Activated CD4-positive, alpha-beta T cell treated with anti-CD3 and anti-CD28 coated beads, Interleukin-2, amount 50 U/mL, for 24 hours (primary cell): ENCODE measurements at places on chromosomes 2 and 18.
A peak's percentile ranks its signal among the peaks of the same experiment; 100 is the strongest.

DNA sequence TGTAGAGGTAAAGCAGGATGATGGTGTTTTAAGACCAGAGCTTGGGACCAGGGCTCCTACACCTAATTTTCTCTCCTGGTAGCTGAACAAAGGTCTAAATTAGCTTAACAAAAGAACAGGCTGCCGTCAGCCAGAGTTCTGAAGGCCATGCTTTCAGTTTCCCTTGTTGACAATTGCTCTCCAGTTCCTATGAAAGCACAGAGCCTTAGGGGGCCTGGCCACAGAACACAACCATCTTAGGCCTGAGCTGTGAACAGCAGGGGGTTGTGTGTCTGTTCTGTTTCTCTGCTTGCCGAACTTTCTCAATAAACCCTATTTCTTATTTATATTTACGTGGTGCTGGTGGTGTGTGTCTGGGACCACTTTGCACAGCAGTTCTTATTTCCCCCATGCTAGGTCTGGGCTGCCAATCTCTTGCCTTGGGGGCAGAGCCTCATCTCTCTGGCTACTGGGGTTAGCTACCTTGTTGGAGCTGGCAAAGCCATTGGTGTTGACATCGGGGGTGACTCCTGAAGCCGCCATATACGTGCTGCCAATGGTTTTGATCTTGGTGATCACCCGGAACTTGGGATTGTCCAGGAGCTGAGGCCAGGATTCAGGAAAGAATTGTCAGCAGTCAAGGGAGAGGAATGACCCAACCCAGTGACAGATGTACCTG, 29.0 kb downstream of the CENPO start:
- no peak for DNase-seq

- DNase-seq, result no peak
These were observed 699.8 kb downstream of the GALR1 start for GRCh38 chr18:77949355-77949973.

DNA sequence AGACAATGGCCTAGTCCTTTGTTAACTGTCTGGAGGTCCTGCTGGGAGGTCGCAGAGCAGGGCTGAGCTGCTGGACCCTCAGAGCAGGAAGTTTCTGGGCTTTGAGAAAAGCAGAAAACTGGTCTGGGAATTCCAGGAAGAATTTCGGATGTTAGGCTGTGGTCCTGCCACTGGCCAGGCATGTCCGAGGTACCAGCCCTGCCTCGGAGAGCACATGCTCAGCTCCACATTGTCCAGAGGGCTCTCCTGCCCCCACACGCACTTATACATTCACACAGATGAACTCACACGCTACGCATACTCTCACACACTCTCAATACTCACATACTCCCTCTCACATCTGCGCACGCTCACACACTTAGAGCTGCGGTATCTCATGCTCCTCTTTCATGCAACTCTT, 146.1 kb downstream of the NCK2 start:
- DNase-seq, result no peak

DNA sequence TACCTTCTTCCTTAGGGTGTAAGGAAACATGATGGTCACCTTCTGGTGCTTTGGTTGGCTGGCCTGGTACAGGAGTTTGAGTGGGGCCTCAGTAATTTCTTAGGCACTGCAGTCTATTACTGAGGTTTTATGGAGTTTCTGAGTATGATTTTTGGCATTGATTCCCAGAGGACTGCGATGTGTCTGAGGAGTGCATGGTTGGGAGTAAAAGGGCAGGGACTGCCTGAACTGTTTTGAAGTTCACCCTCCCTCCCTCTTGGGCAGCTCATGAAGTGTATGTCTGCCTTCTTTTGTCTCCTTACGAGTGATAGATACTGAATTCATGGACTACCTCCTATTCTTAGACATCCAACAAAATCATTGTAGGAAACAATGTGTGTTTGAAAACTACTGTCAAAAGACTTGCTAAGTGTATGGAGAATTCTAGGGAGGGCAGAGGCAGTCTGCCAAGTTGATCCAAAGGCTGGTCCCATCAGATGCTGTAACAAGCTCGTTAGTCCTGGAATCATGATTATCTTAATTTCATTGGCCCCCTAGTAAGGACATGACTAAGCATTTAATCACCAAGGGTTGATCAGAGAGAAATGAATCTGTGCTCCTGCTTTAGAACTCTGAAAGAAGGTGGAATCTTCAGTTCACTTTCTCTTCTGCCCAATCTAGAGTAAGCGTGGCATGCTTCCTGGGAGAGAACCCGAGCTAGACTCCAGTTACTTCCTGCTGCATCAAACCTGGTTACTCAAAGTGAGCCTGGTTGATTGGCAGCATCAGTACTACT, 26.5 kb downstream of the LYPD6B start:
- no peak for DNase-seq

DNA sequence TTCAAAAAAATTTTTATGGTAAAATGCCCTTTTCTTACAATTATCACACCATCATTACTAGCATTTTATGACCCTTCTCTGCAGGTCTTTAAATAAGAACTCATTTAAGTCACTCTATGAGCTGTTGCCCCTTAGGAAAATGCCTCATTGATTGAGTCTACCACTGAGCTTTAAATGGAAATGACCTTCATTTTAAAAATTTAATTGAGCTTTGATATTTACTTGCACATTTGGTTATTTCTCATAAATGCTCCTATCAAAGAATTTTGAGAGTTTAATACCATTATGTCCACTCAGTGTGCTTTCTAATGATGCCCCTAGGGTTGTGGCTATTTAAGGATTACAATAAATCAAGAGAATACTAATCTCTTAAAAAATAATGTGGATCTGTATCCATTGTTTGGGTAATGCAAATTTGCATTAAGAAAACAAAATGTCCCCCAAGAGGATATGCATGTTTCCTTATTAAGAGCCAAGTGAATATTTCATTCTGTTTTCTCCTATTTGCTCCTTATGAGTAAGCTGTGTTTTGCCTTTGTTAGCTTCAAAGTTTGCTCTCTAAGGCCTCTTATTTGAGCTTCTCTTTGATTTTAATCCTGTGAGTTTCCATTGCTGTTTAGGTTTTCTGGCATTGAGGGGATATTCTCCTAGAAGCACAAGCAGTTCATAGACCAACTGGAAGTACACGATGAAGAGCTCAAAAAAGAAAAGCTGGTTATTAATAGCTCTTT, 69.8 kb downstream of the CERS6 start:
- DNase-seq, result no peak

GRCh38 chr2:234500394-234501006, 3.6 kb upstream of the ARL4C start:
- DNase-seq, result peak; percentile 78

DNA sequence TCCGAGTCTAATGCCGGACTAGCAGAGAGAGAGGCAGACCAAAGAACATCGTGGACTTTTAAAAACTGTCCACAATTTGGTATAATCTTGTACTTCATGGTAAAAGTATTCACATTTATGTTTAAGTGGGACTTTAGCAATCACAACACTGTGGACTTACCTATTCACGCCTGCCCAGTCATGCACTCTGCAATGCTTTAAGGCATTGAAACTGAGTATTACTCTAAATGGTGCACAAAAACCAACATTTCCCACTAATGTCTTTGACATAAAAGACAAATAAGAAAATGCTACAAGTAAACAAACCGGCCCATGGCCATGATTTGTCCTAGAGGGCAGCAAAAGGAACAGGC, 91.3 kb downstream of the ACVR1 start:
- no peak for DNase-seq

GRCh38 chr2:223532161-223532560, 70.0 kb downstream of the SCG2 start:
- DNase-seq, result no peak

DNA sequence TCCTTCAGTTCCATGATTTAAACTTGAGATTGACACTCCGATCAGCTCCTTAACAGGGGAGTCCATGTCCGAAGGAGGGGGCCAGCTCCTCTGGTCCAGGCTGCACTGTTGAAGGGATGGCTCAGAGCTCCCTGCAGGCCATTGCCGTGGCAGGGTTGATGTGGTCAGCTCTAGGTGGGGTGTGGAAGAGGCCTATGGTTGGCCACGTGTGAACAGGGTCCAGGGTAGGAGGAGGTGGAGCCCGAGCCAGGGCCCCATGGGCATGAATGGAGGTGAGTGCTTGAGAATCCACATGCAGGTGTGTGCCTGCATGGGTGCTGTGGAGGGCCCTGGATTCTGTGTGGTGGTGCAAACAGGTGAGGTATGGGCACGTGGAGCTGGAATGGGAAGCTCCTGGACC, 1.1 kb downstream of the SPEG start:
- no peak for DNase-seq

DNA sequence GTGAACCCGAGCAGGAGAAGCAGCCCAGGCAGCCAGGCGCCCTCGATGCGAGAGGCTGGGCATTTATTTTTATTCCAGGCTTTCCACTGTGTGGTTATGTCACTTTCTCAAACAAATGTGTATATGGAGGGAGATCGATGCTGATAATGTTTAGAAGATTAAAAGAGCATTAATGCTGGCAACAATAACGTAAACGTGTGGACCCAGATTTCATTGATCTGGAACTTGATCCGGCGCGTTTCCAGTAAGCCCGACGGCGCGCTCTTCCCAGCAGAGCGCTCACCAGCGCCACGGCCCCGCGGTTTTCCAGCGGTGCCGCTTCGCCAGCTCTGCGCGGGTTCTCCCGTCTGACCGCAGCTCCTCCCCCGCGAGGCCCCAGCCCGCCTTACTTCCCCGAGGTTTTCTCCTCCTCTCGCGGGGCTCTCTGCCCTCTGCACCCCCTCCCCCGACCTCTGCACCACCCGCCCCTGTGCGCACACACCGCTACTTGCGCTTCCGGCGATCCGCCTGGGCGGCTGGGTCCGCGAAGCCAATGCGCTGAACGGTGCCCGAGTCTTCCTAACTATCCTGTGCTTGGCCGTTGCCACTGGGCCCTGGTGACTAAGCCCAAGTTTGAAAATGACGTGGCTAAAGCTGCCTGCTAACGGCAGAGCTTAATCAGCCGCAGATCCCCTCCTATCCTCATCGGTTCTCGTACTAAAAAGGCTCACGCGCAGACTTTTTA, 6.1 kb downstream of the ONECUT2 start:
- no peak for DNase-seq
